ENCODE measurements at places on chromosomes 3 and 15.
A peak's percentile ranks its signal among the peaks of the same experiment; 100 is the strongest.

DNA sequence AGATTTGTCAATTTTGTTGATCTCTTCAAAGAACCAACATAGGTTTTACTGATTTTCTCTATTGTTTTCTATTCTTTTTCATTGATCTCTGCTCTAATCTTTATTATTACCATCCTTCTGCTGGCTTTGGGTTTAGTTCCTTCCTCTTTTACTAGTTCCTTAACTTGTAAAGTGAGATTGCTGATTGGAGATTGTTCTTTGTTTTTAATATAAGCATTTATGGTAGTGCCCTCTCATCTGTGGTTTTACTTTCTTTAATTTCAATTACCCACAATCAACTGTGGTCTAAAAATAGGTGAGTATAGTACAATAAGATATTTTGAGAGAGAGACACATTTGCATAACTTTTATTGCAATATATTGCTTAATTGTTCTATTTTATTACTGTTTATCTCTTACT is 13.2 kb upstream of the CLRN1 start:
- no peak for DNase-seq

DNA sequence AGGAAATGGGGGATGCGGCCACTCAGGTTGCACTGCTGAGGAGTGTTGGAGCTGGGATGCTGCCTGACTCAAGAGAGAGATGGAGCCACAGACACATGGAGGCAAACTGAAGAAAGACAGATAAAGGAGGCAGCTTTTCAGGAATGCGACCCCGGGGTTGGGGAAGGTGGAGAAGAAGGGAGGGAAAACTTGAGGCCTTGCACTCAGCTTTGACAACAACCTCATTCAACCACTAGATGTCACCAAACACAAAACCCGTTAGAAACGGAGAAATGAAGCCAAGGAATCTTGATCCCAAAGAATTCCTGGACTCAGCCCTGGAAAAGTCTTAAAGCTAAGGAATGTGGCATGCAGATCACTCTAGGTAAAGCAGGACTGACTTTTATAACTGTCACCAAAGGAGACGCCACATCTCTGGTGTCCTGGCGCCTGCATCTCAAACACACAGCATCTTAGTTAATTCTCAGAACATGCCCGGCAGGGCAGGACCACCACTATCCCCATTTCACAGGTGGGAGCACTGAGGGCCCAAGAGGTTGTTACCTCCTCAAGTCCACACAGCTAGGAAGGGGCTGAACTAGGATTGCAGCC is 59.6 kb upstream of the LMCD1 start:
- no peak for DNase-seq

GRCh38 chr15:94744080-94744793 is 512.9 kb downstream of the MCTP2 start:
- no peak for DNase-seq

DNA sequence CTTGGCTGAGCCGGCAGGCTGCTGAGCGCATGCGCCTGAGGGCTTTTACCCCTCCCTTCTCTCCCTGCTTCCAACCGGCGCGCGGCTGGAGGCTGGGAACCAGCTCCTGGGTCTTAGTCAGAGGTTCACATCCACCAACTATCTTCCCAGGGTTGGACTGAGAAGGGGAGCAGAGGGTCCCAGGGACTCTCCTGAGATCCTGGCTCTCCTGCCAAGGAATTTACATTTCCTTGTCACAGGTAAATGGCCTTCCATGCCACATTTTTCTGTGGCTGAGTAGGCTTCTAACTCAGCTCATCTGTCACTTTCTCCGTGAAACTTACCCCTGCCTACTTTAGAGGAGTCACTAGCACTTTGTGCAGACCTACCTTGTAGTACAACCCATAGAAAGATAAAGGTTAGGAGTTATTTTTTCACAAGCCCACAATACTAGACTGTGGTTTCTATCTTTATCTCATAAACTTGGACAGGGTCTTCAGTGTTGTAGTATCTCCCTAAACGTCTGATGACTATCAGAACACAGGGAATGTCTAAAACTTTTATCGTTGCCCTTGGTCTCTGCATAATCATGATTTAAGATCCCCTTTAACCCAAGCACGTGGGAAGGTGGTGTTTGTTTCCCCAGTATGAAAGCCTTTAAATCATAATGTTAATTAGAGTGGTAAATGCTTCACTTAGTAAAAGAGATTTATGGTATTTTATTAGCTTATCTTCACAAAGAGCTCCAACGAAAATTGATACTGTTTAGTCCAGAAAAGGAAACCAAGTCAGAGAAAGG is 638 bp upstream of the TBC1D5 start:
- DNase-seq: no peak

GRCh38 chr3:194093842-194094241 is 42.1 kb upstream of the HES1 start:
- DNase-seq: no peak

DNA sequence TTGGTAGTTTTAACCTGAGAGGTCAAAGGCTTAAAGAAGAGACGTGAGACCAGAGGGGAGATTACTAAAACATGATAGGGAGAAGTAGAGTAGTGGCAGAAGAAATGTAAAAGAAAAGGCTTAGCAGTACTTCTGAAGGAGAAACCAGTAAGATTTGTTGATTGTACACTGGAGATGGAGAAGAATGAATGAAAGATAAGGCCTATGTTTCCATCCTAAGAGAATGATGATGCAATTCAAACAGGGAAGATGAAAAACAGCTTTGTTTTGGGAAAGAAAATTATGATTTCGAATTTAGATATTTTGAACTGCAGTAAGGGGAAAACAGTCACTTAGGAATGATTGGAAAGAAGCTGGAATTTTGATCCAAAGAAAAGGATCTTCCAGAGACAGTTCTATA is 97.4 kb upstream of the PLXND1 start:
- no peak for DNase-seq

DNA sequence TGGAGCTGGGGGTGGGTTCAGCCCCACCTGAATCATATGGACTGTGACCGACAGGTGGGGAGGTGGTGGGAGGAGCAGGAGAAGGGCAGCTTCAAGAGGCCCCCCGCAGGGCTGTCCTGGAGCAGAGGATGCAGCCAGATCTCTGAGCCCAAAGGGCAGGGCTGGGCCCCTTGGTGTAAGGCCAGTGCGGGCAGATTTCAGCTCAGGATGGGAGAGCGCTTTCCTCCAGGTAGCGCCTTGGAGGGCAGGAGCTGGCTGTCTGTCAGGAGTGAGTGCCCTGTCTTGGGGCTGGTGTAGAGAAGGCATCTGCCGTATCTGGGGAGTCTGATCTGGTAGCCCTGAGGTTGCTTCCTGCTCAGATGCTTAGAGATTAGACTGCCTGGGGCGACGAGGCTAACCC is 7.3 kb downstream of the TMEM43 start:
- DNase-seq: no peak

DNA sequence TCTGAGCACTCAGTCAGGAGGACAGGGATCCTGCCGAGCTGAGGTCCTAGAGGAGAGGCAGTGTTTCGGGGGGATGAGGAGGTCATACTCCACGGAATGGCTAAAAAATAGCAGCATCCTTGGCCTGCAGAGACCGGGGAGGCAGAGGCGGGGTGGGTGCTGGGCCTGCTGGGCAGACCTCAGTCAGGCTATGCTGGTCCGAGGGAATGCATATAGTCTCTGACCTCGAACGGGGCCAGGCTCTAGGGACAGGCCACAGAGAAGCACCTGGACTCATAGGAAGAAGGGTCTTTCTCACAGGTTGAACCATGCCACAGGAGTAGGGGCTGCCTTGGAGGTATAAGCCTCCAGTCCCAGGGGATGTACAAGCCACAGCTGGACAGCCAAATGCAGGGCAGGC is 14.0 kb upstream of the SKIC8 start:
- DNase-seq: no peak

- DNase-seq: peak; percentile 18
Observed at GRCh38 chr15:70200511-70201424, 103.1 kb upstream of the TLE3 start.

DNA sequence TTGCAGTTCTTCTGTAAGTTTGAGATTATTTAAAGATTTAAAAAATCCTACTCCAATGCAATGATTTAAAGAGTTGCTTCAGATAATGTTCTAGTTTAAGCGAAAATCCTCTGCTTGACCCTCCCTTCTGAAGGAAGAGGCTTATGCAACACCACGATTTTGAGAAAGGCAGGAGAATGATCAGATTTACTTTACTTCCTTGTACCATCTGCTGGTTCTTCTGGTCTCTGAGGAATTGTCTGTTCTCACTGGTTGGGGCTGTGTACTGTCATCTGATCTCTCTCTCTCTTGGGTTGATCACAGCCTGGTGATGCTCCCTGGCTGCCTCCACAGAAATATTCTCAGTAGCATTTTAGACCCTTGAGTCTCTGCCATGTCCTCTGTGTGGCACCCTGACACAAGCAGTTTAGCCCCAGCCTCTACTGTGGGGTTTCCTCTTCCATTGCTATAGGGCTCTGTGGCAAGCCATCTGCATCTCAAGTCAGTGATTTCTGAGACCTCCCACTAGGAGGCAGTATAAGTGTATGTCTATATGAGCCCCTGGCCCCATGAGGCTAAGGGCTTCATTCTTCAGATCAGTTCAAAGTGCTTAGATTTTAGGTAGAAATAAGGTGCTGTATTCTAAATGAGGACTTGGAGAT is 50.8 kb upstream of the PLAAT1 start:
- peak; percentile 18 for DNase-seq

DNA sequence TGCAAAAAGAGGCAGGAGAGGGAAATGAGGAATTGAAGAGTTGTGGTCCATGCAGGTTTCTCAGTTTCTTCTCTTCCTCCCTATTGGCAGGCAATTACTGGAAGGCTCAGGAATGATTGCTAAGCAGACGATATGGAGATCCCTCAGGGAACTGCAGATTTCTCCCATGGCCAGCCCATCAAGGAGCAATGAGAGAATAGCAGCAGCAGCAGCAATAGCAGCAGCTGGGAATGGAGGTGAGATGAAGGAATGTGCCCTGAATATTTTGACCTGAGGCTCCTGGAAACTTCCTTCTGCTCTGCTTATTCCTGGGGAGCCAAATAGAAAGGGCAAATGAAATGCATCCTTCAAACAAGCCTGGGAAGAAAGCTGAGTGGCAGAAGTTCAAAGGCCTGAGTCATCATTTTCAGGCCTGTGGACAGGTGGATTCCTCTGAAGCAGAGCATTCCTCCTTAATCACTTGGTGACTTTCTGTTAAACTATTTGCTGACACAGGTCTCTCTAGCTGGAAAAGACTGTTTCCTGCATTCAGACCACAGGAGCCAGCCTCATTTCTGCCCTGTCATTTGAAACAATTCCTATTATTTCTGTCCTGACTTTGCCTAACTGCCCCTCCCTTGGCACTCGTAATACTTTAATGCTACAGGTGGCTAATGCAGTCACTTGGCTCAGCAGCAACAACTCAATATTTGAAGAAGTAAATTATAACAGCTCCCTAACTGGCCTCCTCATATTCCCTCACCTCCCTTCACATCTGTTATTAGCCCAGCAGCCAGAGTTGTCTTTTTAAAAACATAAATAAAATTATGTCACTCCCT is 146.9 kb upstream of the GADL1 start:
- no peak for DNase-seq

- DNase-seq: no peak
Observed at GRCh38 chr15:78492872-78493271, 14.5 kb upstream of the HYKK start.

DNA sequence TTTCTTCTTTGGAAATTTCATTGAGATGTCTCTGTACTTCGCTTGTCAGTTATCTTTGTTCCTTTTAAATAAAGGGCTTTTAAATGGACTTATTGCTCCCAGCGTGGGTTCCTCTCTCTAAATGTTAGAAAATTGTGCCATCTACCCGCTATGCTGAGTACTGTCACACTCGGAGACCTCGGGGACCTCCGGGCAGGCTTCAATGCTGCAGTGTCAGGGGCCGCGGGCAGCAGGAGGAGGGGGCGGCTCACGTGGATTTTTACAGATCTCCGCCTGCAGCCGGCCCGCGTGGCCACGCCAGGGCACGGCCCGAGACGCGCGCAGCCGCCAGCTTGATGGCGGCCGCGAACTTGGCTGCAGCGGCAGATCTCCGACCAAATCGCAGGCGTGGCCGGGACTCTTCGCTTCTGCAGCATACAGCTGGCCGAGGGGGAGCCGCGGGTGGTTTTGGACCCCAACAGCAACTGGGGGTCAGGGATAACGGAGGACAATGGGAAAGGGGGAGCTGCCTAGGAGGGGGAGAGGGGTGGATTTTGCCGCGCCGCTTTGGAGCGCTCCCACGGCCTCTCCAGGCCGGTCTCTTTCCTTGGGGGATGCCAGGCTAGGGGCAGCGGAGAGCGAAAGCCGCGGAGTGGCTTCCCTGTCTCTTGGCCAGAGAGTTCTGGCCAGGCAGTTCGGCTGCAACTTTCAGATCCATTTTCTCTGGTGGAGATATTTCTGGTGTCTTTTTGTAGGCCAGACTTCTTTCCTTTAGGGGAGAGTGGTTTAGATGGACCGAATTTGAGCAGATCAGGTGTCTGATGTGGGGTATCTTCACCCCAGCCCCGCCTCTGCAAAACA is 15.3 kb downstream of the NR2F2 start:
- DNase-seq: peak; percentile 68

DNA sequence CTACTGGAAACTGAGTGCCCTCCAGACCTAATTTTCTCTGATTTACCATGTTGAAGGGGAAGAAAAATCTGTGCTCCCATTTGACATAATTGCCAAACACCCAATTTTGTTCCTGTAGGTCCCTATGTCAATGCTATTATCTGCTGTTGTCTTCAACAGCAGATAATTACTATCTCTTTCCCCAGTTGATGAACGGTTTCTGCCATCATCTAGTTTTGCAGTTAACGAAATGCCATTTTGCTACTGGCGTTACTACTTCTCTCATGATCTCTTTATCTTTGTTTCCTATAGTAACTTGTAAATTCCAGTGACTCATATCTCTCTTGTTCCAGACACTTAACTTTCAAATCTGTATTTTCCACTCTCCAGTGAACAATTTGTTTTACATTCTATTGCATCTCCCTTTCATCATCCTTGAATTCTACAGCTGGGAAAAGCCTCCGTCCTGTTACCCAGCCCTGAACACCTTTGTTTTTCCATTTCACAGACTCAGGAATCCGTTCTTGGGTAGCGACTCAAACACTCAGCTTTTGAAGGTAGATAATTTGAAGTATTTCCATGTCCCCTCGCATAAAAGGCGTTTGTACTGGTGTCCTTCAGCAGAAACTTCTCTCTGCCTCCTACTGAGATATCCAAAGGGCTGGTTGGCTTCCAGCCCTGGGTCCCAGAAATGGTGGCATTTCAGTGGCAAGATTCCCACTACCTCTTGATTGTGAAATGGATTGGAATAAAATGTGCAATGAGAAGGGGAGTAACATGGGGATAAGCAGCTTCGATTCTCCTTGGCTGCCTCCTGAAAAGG is 111.7 kb downstream of the FOXB1 start:
- no peak for DNase-seq

DNA sequence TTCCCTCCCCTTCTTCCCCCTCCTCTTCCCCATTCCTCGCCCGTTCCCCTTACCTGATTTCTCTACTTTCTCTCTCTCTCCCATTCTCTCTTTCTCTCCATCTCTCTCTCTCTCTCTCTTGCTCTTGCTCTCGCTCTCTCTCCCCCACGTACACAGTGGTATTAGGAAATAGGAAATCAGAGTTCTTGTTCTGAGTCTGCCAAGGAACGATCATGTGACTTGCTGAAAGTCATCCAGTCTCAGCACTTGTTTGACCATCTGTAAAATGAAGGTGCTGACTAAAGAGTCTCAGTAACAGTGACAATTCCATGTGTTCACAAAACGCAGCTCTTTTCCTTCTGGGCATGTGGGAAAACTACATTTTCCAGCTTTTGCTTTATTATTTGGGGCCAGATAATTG is 445.0 kb upstream of the TGFBR2 start:
- peak; percentile 3 for DNase-seq
